Vagina (tissue), 2 donors: ENCODE measurements at places on chromosomes 4 and X.
A peak's percentile ranks its signal among the peaks of the same experiment; 100 is the strongest.

DNA sequence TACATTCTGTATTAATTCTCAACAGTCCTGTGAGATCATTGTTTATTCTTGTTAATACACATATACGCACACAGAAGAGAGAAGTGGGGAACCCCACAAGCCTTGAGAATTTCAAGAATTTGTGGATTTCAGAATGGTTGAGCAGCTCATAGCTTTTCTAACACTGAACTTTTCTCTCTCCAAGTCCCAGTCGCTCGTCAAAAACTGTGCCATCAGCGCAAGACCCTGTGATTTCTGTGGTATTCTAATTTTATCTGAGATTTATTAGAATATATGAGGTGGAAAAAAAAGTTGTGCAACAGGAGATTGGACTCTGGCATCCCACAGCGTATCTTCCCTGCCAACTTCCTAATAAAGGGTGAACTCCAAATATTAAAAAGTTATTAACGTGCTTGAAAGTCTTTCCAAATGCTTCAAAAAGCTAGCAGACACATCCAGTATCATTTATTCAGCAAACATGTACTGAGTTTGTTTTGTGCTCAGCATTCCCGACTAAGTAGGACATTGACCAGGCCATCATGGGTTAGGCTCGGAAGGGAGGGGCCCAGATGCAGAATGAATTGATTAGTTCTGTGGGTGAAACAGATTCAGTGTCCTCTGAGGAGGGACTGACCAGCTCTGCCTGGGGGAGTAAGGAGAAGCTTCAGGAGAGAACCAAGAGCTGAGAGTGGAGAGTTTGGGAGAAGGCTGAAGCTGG lies 165.6 kb downstream of the CBR4 start:
- no peak for DNase-seq

GRCh38 chrX:2498781-2499302 lies 1.9 kb downstream of the DHRSX start:
- no peak for DNase-seq

GRCh38 chr4:127656047-127656680 lies 23.4 kb downstream of the INTU start:
- DNase-seq = no peak

DNA sequence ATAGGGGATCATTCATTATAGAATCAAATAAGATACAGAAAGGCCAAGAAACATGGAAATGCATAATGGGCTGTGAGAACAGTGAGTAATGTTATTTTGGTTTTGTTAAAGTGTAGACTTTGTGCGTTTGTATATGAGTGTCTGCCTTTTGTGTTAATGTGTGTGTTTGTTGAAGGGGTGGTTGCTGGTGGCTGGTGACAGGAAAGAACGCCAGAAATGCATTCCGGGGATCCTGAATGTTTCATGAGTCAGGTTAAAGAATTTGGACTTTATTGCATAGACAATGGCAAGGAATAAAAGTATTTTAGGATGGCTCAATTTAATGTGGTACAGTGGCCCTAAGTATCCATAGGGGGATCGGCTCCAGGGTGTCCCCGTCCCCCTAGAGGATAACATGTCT lies 1228.9 kb downstream of the PCDH7 start:
- no peak for DNase-seq

- no peak for DNase-seq
Measured at GRCh38 chr4:6617246-6617645, 23.2 kb upstream of the MRFAP1 start.

DNA sequence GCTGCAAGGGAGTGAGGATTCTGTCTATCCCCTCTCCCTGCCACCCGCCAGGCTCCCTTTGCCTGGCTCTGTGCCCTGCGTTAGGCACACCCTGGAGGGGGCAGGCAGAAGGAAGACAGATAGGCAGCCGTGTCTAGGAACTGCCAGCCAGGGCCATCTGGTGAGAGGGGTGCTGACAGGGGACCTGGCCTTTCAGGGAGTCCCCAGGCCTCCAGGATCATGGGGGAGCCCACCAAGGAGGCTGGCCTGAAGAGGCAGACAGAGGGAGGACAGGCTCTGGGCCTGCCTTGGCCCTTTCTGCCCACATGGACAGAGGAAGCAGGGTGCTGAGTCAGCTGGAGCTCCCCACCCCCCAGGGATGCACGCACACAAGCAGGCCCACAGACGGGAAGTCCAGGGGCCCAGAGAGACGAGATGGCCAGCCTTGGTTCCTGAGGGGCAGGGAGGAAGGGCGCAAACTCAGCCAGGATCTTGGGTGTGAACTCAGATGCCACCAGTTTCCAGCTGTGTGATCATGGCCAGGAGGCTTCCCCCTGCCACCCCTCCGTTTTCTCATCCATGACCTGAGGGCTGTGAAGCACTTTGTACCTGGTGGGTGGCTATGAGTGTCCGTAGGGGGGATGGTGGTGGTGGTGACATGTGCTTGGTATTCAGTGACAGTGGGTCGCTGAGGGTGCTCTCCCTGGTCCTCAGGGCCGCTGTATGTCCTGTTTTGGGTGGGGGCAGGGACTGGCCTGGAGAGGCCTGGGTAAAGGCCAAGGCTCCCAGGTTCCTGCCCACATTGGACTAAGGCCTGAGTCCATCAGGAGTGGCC lies 1.8 kb downstream of the SH3BP2 start:
- no peak for DNase-seq

DNA sequence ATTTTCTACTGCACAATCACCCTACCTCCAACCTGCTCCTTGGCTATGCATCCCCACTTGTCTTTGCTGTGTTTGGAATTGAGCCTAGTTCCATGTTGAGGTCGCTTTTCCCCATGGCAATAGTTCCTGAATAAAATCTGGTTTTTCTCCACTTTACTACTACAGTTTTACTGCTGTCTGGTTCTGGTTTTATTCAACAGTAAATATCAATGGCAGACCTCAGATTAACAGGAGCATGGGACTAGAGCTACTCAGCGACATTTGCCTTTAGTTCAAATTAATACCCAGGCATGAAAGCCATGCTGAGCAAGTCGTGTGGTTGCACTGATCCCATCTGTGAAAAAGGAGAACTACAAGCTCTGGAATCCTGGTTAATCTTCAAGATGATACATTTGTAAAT lies 460.3 kb downstream of the GRXCR1 start:
- DNase-seq = no peak

GRCh38 chr4:48815483-48815882 lies 15.4 kb upstream of the OCIAD1 start:
- DNase-seq = no peak

GRCh38 chrX:45758319-45758718 lies 557.6 kb upstream of the DIPK2B start:
- no peak for DNase-seq

GRCh38 chr4:101066626-101067170 lies 280.6 kb downstream of the PPP3CA start:
- no peak for DNase-seq

DNA sequence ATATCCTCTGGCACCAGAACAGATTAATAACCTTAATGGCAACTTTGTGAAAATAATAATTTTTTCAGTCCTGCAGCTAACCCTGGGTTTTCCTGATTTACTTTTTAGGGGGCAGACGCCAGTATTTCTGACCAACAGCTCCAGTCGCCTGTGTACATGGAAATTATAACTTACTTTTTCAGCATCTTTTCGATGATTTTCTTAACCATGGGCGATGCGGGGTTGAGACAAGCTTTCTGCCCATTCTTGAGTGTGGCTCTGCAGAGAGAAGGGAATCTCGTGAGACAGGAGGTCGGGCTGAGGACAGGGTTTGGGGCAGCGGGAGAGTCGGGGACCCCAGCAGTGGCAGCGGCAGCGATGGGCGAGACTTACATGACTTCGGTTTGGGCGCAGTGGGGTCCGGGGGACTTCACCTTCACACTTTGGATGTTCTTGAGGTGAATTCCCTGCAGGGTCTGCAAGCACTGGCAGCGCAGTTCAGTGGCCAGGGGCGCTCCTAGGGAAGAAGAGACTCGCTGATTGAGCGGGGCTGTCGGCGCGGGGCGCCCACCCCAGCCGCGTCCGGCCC lies 484 bp downstream of the CXCL2 start:
- no peak for DNase-seq

DNA sequence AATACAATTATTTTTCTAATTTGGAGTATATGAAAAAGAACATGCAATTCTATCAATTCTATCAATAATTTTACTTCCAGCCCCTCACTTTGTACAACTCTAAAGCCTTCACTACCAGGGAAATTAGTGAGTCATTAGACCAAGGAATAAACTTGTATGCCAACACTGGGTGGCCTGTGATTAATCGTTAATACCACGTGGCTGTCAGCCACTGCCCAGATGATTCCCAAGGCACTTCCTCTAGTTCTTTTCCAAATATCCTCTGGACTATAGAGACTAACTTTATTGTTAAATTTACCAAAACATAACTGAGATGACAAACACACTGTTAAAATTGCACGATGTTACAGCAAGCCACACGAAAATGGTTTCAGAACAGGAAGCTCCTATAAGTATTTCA lies 45.7 kb downstream of the MID1 start:
- DNase-seq = no peak

GRCh38 chr4:5051278-5052203 lies at the start of gene STK32B:
STK32B (plus strand) TSS chr4:5051480.
- DNase-seq = peak; percentile 92

- no peak for DNase-seq
Measured at GRCh38 chrX:145953628-145954027, 136.0 kb downstream of the SLITRK2 start.

GRCh38 chr4:157994863-157995262 lies 178.0 kb downstream of the GASK1B start:
- DNase-seq = no peak

- DNase-seq = no peak
Measured at GRCh38 chrX:151901826-151902225, 10.9 kb upstream of the MAGEA4 start.

GRCh38 chr4:54971474-54971950 lies 153.9 kb downstream of the KDR start:
- no peak for DNase-seq

GRCh38 chrX:106987488-106987887 lies 12.5 kb downstream of the MORC4 start:
- no peak for DNase-seq

- no peak for DNase-seq
Measured at GRCh38 chr4:11495291-11495690, 66.6 kb upstream of the HS3ST1 start.

DNA sequence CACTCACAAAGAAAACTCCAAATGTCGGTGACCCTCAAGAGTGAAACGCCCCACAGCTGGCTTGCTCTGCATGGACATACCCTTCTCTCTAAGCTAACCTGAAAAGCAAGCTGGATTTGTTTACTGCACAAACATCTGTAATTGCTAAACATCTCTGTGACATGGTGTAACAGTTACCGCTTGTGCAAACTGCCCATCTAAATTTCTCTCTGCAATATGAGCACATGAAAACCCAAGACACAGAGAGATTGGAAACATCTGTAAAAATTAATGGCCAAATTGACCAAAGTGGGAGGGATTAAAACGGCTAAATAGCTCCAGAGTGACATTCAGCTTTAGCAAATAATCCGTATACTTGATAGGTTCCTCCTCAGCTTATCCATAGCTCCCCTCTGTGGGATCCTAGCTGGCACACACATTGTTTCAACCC lies 155.0 kb upstream of the MAP3K15 start:
- no peak for DNase-seq

DNA sequence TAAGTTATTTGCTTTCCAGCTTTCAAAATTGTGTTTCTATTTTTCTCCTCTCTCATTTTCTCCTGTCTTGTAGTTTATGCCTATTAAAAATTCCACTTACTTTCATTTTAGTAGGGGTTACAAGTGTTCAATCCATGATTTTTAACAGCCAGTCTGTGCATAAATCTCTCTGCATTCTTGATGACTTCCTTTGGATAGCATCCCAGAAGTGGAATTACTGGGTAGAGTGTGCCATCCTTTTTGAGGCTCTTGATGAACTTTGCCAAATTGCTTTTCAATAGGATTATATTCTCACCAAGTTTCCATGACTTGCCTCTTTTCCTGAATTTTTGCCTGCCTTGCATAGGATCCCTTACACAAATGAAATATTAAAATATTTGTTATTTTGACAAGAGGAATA lies 58.5 kb downstream of the DIPK2B start:
- no peak for DNase-seq

DNA sequence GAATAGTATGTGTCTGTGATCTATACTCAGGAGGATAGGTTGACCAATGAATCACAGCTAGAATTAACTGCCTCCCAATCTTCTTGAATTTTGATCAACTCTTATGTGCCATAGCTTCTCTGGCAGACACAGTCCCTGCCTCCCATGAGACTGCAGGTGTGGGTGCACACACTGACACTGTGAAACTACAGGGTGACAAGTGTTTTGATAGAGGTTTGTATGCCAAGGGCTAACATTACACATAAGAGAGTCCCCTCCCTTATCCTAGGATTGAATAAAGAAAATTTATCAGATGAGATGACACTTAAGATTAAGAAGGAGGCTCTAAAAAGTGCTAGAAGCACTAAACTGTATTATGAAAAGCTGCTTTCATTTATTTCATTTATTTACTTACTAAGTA lies 218.4 kb upstream of the BMP3 start:
- DNase-seq = no peak

DNA sequence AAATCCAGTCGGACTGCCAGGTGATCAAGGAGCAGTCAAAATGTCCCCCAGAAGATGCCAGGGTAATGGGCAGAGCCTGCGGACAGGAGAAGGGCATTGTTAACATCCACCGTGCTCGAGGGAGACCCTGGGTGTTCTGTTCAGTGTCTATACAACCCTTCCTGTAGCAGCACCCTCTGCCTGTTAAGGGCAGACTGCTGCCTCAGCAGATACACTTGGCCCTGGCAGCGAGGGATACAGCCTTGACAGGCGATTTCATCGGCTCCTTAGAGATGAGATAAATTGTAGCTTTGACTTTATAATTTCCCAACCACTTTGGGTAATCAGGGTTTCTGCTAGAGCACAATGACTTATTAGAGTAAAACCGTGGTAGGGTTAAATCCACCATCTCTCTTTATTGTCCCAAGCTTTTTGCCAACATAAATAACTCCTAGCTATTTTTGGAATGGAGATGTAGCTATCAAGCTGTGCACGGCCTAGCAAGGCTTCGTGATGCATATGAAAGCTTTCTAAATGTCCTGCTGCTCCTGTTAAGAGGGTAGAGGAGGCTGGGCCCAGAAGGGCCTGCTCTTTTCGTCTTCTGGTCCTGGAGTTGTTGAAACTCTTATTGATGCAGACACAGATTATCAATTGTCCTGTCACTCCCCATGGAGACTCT lies 195.9 kb downstream of the CPEB2 start:
- no peak for DNase-seq

DNA sequence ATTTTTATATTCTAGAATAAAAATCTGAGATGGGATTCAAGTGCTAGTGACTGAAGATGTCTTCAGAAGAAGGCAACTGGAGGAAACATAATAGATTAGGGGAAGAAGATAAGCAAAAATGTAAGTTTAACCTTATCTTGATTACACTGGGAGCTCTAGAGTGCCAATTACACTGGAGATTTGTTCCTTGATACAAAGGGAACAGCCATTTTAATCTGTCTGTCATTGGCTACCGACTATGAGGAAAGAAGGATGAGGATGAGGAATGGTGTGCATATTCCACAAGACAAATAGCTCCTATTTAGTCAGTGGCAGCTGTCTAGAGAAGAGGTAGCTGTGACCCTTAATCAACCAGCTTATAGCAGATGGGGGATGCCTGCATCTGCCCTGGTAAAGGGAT lies 1034.5 kb upstream of the IGFBP7 start:
- DNase-seq = no peak
